Stimulated activated CD8-positive, alpha-beta memory T cell treated with anti-CD3 and anti-CD28 coated beads, Interleukin-15, amount 100 ng/mL, for 1 hour (primary cell): ENCODE measurements at places on chromosomes 4 and X.

DNA sequence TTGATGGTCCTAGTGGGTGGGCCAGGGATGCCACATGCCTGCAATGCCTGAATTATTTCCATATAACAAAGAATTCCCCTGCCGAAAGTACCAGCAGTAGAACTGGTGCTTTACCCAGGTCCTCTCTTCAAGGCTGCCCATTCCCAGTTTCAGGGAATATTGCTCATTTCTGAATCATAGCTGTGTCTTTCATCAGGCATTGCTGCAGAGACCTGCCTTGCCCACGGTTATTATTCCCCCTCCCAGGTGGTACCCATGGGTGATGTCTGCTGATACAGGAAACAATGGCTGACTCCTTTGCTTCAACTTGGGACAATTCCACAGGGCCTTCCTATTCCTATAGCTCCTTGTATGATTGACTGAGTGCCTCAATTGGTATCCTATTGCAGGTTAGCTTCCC lies 9.7 kb upstream of the IQCM start:
- no peak for DNase-seq

GRCh38 chrX:20522420-20522819 lies 255.7 kb upstream of the RPS6KA3 start:
- no peak for DNase-seq

- DNase-seq, result no peak
These were observed 4.8 kb downstream of the AREG start for GRCh38 chr4:74449571-74450297.

DNA sequence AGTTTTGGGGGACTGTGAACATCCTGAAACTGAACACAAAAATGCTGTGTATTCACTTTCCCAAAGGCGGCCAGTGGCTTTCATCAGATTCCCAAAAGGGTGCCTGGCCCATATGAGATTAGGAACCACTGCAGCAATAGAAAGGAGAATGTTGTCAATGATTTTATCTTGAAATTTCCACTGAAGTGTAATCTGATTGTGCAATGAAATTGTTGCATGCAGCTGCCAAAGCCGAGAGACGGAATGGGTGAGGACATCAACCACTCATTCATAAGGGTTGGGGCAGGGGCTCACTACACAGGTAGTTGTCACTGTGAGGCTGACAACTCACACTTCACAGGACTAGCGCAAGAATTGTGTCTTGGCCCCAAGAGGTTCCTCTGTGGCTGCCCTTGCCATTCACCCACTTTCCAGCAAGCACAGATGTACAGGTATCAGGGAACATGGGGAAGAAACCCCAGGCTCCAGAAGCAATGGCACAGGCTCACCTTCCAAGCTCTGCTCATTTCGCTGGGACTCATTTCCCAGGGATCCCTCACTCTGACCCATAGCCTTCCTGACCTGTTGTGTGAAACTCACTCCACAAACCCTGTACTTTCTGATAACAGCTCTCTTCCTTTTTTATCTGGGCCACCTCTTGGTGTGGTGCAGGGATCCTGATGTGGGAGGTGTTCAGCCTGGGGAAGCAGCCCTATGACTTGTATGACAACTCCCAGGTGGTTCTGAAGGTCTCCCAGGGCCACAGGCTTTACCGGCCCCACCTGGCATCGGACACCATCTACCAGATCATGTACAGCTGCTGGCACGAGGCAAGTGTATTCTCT lies 48.8 kb downstream of the BMX start:
- DNase-seq, result no peak

DNA sequence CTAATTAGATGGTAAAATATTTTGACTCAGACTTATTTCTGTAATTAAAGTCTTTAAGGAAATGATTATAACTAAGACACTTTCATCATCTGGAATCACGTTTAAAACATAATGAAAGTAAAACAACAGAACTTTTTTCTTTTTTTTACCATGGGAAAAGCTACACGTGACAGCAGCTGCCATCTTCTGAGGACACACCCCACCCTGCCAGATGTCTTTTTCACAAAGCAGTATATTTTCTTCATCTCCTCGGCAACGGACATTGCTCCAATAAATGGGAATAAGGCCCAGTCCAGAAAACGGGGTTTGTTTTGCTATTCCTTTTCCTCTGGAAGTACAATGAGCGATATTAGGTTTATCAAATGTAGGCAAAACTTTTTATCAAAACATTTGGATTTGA lies 17.5 kb downstream of the PRSS12 start:
- no peak for DNase-seq

DNA sequence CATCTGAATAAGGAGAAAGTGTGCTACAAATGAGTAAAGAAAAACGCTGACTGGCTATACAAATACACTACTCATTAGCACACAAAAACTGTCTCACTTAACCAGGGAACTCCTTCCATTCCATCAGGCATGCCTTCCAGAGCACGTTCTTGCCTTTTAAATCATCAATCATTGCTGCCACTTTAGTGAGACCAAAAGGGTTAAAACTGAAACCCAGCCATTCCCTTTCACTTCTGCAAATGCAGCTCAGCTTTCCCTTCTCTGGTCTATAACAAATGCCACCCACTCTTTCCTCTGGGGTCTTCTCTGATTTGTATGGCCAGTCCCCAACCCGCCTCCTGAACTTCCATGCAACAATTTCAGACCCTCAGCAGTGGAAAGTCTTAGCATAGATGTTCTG lies 231.5 kb downstream of the TRIML1 start:
- no peak for DNase-seq

DNA sequence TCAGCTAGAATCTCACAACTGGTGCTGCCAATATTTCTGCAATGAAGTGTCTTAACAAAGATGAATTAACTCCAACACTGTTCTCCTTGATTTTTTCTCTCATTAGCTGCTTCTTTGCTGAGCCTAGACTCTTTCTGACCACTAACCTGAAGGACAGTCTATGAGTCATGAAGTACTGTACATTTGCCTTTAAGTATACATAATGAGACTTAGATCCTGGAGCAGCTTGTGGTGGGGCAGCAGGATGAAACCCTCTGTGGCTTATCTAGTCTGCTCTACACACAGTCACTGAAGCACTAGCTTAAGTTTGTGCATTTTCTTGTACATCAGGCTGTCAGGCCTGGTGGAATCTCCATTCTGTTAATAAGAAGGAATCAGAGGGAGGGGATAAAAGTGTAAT lies 307.4 kb upstream of the SMIM31 start:
- DNase-seq, result no peak

- DNase-seq, result no peak
These were observed 30.2 kb upstream of the TENM3 start for GRCh38 chr4:182213004-182213403.

GRCh38 chrX:130726661-130727060 lies 176.3 kb downstream of the ENOX2 start:
- no peak for DNase-seq

GRCh38 chr4:76194325-76194724 lies 19.3 kb downstream of the SCARB2 start:
- no peak for DNase-seq

DNA sequence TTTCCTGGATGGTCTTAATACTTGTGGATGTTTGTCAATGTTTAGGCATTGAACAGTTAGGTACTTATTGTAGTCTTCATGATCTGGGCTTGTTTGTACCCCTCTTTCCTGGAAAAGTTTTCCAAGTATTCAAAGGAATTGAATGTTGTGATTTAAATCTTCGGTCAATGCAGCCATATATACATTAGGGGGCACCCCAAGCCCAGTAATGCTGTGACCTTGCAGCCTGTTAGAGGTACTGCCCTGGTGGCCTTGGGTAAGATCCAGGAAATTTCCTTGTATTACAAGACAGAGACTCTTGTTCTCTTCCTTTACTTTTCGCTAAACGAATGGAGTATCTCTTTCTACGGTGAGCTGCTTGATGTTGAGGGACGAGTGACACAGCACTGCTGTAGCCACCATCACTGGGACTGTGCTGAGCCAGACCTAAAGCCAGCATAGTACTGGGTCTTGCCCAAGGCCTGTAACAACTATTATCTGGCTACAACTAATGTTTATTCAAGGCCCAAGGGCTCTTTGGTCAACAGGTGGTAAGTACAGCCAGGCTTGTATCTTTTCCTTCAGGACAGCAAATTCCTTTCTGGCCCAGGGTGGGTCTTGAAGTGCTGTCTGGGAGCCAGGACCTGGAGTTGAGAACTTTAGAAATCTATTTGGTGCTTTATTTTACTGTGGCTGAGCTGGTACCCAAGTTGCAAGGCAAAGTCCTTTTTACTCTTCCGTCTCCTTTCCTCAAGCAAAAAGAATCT lies 118.3 kb upstream of the ATOH1 start:
- DNase-seq, result no peak

DNA sequence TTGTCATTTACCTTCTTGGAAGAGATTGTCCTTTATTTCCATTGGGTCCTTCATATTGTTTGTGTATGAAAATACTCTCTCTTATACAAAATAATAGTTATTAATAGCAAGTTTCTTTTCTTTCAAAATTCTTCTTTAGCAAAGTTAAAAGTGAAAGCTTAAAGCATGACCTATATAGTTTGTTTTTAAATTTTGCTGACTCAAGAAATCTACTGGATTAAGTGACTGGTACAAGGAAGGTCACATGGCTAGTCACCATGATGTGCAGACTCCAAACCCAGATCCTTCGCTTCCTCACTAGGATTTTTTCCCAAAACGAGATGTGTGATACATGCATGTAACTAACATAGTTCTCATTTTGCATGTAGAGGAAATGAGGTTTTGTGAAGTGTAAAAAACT lies 322.7 kb downstream of the FRMPD4 start:
- no peak for DNase-seq

DNA sequence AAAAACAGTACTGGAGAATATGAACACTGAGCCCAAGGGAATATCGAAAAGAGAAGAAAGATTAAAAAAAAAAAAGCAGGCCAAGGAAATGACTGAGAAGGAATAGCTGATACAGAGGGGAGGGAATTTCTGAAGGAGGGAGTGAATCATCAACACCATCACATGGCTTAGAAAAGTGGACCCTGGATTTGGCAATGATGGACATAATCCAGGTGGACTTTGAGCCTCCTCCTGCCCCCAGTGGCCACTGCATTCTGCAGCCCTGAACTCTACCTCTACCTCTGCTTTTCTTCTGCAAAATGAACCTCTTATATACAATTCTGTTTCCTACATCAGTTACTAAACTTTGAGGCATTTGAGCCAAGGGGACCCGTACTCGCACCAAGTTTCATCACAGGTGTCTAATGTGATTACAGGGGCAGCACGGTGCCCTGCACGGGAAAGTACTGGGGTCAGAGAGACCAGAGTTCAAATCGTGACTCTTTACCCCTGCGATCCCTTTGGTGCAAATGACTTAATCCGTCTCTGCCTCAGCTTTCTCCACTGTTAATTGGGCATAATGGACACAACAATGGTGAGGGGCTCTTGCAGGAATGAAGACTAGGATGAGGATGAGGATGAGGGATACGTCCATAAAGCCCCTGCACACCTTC lies 1.1 kb downstream of the OCIAD2 start:
- no peak for DNase-seq

DNA sequence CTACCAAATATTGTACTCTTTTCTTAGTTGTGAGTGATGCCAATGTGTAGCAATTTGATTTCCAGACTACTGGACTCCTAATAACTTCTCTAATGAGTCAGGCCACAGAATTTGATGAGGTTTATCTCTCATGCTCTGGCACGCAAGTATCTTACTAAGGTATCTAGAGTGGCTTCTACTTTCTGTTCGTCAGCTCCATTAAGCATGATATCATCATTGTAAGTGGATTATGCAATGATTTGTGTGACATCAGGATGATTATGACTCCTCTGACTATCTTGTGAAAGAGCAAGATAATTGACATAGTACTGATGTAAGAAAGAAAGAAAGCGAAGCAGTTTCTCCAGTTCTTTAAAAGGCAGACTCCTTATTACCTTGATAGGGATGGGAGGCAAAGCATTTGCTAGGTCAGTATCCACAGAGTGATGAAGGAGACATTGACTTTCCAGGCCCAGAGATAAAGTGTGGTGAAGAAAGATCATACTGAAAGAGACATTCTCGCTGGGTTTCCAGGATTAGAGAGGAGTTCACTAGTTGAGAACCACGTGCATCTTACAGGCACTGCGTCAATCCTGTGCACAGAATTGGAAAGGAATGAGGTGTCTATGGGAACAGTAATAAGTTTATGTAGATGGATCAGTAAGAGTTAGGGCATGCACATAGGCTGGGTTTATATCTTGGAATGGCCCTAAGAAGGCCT lies 161.9 kb upstream of the STK26 start:
- DNase-seq, result no peak

- no peak for DNase-seq
These were observed 24.2 kb downstream of the SMC1A start for GRCh38 chrX:53398216-53398615.

DNA sequence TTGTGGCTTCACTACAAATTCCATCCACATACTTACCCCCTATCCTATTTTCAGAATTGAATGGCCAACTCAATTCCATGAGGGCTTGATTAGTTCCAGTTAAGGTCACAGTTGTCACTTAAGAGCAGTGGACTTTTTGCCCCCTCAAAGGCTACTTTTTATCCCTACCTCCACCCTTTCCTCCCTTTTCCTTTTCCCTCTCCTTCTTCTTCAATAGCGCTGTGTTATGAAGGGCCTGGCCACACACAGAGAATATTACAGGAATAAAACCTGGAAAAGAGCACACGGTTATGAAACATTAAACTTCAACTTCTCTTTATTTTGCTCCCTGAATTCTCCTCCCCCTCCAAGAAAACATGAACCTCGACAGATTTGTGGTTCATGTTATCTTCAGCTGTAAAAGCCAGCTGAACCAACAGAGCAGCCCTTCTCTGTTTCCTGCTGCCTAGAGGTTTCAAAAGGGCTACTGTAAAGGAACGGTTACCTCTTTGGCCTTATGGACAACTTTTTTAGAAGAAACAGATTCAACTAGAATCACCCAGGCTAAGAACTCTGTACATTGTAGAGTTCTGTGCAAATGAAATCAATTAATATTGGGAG lies 87.0 kb upstream of the RPL34 start:
- DNase-seq, result no peak

- DNase-seq, result no peak
These were observed 84.2 kb downstream of the DKK2 start for GRCh38 chr4:106951891-106952290.

- no peak for DNase-seq
These were observed 11.2 kb upstream of the SCRG1 start for GRCh38 chr4:173410079-173410478.

- no peak for DNase-seq
These were observed 1.1 kb downstream of the SRPX2 start for GRCh38 chrX:100645106-100645505.

- DNase-seq, result no peak
These were observed 57.3 kb upstream of the PRSS12 start for GRCh38 chr4:118410138-118410537.

- no peak for DNase-seq
These were observed 28.3 kb upstream of the AP1S2 start for GRCh38 chrX:15882704-15883539.

GRCh38 chr4:38634047-38634759 lies 29.8 kb upstream of the KLF3 start:
- DNase-seq, result no peak

DNA sequence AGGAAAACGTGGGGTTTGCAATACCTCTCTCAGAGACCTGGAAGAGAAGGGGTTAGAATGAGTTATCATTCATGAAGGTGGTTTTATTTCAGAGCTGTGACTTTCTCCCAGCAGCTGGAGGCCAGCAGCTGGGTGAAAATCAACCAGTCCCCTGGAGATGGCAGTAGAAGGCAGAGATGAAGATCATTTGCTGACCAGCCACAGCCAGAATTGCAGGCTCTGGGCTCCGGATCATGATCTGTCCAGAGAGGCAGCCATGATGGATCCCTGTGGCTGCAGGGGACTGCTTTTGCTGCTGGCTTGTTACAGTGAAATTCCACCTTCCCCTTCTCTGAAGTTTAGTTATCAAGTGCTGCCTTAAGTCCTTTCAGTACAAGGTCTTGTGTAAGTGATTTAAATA lies 46.9 kb upstream of the TAB3 start:
- DNase-seq, result no peak

GRCh38 chr4:183399616-183400015 lies 44.8 kb upstream of the CDKN2AIP start:
- no peak for DNase-seq
